Type B pancreatic cell (in vitro differentiated cells): ENCODE measurements at places on chromosomes 11 and 22.

GRCh38 chr11:121802542-121802941, 313.5 kb downstream of the BLID start:
- DNase-seq, result no peak

GRCh38 chr11:43242401-43242800, 69.4 kb upstream of the API5 start:
- DNase-seq, result no peak

DNA sequence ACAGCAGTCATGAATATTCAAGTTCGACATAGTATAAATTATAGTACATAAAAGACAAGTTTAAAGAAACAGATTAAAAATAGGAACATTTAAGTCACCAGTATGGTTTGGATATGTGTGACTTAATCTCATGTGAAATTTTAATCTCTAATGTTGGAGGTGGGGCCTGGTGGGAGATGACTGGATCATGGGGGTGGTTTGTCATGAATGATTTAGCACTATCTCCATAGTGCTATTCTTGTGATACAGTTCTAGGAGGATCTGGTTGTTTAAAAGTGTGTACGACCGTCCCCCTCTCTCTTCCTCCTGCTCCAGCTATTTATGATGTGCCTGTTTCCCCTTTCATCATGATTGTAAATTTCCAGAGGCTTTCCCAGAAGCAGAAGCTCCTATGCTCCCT, 3.3 kb downstream of the KDM4E start:
- DNase-seq, result no peak

DNA sequence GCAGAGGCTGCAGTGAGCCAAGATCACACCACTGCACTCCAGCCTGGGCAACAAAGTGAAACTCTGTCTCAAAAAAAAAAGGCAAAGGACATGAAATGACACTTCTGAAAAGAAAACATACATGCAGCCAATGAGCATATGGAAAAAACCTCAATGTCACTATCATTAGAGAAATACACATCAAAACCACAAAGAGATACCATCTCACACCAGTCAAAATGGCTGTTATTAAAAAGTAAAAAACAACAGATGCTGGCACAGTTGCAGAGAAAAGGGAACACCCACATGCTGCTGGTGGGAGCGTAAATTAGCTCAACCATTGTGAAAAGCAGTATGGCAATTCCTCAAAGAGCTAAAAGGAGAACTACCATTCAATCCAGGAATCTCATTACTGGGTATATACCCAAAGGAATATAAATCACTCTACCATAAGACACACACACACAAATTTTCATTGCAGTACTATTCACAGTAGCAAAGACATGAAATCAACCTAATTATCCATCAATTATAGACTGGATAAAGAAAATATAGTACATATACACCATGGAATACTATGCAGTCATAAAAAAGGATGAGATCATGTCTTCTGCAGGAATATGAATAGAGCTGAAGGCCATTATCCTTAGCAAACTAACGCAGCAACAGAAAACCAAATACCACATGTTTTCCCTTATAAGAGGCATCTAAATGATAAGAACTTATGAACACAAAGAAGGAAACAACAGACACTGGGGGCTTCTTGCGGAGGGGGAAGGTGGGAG, 15.7 kb upstream of the C11orf58 start:
- no peak for DNase-seq

- DNase-seq, result no peak
Measured at GRCh38 chr11:104000798-104001197, 35.6 kb upstream of the DDI1 start.

DNA sequence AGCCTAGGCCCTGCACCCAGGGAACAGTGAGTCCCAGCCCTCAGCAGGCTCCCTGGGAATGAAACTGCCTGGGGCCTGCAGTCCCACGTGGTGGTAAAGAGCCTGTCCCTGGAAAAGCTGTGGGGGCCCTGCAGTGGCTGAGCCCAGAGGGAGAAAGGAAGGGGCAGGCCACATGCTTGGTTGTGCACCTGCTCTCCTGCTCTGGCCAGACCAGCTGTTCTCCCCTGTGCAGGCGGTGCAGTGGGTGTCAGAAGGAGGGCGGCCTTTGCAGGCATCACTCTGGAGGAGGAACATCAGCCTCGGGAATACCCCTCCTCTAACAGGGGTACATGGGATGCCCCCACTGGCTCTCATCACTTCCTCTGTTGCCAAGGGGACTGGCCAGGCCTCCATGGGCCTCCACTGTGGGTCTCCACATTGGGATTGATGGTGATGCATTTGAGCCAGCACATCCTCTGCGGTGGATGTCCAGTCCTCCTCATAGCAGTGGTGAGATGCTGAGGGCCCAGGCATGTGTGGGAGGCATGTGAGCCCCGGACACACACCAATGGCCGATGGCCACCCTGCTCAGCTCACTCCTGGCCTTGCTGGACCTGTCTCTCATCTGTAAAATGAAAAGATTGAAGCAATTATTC, 690.4 kb downstream of the BRD1 start:
- DNase-seq, result no peak

- no peak for DNase-seq
Measured at GRCh38 chr22:19098157-19098556, 24.1 kb downstream of the DGCR2 start.

DNA sequence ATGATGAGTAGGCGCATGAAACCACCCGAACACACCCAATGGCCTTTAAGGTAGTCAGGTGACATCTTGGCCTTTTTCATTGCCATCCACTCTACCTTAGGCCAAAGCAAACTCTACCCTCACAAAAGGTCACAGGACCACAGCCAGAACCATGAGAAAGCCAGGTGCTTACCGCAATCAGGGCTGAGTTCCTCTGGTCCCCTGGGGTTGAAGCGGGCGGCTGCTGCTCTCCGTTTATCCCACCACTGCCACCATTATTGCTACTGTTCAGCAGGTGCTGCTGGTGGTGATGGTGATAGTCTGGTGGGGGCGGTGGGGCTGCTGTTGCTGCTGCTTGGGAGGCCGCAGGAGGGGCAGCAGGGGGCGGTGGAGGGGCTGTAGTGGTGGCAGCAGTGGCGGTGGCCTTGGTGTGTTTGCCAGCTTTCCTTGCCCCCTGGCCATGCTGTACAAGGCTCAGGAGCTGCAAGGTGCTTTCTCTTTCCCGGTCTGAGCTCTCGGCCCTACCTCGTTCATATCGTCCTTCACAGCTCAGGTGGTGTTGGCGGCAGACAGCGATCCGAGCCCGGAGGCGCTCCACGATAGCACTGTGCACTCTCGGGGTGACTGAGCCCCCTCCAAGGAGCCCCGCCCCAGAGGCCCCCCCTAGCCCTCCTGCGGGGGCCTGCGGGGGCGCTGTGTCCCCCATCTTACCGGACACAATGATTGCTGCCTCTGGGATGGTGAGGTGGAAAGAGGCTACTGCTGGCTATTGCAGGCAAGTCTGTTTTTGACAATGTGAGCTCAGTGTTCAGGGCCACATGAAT, 1.6 kb downstream of the MAML2 start:
- DNase-seq, result no peak

GRCh38 chr11:107275632-107276031, 182.0 kb downstream of the CWF19L2 start:
- no peak for DNase-seq

DNA sequence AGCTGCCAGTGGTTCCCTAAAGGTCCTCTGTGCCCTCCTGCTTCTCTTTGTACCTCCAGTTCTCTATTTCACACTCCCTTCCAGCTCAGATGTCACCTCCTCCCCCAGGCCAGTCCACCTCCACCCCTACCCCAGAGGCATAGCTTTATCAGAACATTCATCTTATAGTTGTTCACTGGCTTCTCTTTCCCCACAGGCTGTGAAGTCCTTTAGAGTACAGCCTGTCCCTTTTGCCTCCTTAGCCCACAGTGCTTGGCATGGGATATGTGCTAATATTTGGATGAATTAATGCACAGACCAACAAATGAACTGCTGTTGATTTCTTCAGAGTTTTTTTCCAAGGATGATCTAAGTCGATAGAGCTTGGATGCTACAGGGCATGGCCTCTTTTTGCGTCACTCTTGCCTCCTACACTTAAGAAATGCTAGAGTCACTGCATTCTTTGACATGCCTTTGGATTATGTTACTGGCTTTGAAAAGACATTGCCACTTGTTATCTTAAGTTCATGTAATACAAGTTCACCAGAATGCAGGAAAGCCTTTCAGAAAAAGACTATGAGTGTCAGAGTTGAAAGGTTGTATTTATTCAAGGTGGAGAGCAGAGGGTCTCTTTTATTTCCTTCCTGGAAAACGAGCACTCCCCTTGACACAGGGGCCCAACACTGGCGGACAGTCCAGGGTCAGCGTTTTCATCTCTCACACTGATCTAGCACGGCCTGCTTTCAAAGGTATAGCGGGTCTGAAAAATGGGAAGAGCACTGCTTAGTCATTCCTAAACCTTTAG, 75.7 kb downstream of the PISD start:
- DNase-seq, result no peak

DNA sequence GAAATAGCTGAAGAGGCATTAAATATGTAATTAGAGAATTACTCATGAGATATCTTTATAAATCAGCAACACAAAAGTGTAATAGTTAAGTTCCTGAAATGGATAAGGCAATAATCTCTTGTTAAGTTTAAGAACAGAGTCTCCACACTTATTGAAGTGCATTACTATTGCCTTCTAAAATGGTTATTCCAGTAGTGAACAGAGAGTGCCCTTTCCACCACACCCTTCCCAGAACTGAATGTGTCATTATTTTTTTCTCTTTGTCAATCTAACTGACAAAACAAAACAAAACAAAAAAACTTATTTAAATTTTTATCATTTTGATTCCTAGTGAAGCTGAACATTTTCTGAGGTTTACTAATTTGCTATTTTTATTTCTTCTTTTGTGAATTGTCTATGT, 9.2 kb upstream of the PRRG4 start:
- DNase-seq, result no peak

DNA sequence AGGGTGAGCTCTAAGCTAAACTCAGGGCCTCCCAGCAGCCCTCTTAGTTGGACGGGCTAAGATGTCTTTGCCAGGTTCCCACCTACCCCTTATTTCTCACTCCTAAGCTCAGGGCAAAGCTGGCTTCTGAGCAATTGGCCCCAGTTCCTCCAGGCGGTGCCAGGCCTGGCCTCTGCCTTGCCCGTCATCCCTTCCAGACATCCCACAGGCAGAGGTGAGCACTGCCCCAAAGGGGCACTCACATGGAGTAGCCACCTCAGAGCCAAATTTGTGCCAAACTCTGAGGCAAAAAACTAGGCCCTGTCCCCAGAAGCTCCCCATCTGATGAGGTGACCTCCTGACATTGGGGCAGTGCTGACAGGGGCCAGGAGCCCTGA, 9.7 kb downstream of the RHOD start:
- no peak for DNase-seq

- DNase-seq, result no peak
Measured at GRCh38 chr11:78467370-78467769, 49.8 kb upstream of the GAB2 start.

DNA sequence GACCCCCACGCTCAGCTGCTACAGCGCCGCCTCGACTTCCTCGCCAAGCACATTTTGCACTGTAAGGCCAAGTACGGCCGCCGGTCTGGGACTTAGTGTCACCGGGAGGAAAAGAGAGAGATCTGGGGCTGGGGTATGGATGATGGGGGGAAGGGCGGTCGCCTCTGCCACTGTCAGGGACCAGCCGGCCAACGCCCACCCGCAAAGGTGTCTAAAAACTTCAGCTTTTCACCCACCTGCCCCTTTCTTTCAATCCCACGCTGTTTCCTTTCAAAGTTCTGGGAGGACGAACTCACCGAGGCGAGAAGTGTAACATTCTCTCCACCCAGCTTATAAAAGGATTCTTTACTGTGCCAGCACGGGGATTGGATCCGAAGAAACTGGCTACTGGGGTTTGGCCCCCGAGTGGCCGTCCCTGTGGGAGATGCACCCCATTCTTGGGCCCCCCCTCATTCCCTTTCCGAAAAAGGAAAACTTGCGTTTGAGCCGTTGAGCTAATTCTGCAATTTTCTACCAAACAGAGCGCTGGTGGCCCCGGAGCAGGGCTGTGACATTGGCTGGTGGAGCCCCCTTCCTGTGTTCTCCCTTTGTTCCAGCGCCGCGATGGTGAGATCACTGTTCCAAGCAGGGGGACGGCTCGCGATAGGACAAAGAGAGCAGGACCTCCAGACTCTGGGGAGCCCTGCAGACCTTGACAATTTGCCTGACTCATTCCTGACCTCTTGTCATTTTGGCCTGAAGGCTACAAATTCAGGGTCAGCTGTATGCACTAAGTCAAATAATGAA, 1.8 kb downstream of the FJX1 start:
- DNase-seq, result no peak

GRCh38 chr22:27982106-27982505, 63.0 kb upstream of the PITPNB start:
- DNase-seq, result no peak

DNA sequence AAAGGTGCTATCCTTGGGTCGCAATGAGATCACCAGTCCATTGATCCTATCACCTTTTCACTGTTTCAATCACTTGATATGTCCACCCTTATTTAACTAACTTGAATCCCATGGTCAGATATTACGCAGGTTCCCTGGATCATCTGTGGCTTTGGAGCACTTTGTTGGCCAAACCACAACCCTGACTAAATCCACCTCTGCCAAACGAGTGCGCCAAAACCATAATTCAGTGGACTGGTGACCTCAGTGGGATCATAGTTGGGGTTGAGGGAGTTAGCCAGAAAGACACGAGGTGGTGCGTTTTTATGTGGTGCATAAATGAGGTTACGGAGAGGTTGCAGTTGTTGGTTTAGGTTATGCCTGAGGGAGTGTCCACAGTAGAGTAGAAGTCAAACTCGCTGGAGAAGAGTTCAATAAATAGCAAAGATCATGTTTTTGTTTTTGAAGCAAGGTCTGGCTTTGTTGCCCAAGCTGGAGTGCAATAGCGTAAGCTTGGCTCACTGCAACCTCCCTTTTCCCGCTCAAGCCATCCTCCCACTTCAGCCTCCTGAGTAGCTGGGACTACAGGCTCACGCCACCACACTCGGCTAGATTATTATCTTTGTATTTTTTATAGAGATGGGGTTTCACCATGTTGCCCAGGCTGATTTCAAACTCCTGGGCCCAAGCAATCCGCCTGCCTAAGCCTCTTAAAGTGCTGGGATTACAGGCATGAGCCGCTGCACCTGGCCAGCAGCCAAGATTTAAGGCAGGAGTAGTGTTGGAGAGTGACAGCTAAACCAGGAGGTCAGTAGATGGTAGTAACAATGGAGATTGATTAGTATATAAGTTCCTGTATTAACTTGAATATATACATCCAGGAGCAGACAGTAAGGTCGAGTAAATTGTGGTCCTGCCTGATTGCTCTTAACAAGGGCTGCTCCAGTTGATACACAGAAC, 4.5 kb downstream of the FOXR1 start:
- no peak for DNase-seq

GRCh38 chr11:129331871-129332274, 43.8 kb upstream of the BARX2 start:
- DNase-seq, result peak; percentile 78

- no peak for DNase-seq
Measured at GRCh38 chr11:115871161-115871760, 367.0 kb upstream of the CADM1 start.

GRCh38 chr11:99098751-99099150, 78.0 kb downstream of the CNTN5 start:
- no peak for DNase-seq

DNA sequence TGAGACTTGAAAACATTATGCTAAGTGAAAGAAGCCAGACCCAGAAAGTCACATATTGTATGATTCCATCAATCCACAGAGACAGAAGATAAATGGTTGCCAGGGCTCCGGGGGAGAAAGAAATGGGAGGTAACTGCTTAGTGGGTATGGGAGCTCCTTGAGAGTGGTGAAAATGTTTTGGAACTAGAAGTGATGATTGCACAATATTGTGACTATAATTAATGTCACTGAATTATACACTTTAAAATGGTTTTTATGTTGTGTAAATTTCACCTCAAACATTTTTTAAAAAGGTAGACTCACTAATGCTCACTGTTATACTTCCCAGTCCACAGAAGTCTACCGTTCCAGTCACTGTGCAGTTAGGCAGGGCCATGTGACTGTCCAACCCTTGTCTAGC, 32.2 kb upstream of the AKIP1 start:
- DNase-seq, result no peak
